ENCODE measurements at places on chromosomes 12 and 14.

GRCh38 chr12:51923506-51924365, 16.4 kb downstream of the ACVRL1 start:
- no peak for DNase-seq

- peak; percentile 14 for DNase-seq
Observed at GRCh38 chr12:100267603-100268281, 765 bp downstream of the SCYL2 start.

GRCh38 chr12:45354399-45354798, 138.5 kb downstream of the ANO6 start:
- no peak for DNase-seq

- DNase-seq = peak; percentile 68
Observed at GRCh38 chr14:92986254-92987147, 63.6 kb downstream of the CHGA start.

- no peak for DNase-seq
Observed at GRCh38 chr12:130428116-130428515, 90.4 kb downstream of the PIWIL1 start.

GRCh38 chr14:88044776-88045446, 40.0 kb downstream of the GPR65 start:
- DNase-seq = no peak
